ENCODE measurements at places on chromosomes 1 and 21.
A peak's percentile ranks its signal among the peaks of the same experiment; 100 is the strongest.

- DNase-seq = no peak
Observed at GRCh38 chr1:180994262-180994661, 28.4 kb downstream of the STX6 start.

DNA sequence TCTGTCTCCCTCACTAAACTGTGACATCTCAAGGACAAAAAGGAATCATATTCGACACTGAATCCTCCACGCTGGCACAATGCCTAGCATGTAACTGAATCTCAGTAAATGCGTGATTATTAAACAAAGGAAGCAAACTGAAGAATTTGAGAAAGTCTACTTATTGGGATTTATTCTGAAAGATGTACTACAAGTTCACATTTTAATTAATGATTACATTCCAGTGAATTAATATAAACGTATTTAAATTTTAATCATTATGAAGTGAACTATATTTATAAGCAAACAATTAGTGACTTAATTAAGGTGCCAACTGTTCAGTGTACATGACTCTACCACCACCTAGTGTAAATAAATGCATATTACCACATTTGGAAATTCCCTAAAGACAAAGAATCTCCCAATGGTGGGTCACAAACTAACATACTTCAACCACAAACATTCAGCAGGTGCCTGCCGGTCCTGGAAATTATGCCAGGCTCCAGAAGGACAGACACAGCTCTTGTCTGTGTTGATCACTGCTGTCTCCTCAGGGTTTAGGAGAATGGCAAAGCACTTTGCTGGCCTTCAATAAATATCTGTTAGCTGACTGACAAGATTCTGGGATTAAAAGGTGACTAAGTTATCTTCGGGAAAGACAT is 56.3 kb downstream of the SMYD3 start:
- DNase-seq = peak; percentile 11

- no peak for DNase-seq
Observed at GRCh38 chr1:237873487-237874211, 17.1 kb downstream of the ZP4 start.

DNA sequence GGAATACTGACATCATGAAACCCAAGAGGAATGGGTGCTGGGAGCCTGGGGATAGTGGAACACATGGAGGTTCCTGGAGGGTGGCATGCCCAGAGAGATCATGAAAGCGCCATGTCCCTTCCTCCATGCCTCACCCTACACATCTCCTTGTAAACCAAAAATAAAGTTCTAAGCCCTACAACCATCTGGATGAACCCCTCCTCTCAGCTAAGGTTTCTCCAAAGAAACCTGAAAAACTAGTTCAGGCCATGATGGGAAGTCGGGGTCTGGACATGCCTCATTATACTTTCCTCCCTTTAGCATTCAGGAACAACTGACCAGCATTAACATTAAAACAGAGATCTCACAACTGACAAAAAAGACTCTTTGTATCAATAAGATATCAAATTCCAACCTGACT is 68.5 kb downstream of the ACBD6 start:
- DNase-seq = no peak

Measured in CD4-positive, alpha-beta T cell treated with Interleukin-17A for 1 hour (primary cell).